ENCODE measurements at places on chromosomes 11 and 22. TPM values are rescaled to one million over a fixed set of nuclear protein-coding genes. Genes with fewer than 3 reads are reported as not detected.

The MYOD1 gene
- total RNA-seq = not detected

DNA sequence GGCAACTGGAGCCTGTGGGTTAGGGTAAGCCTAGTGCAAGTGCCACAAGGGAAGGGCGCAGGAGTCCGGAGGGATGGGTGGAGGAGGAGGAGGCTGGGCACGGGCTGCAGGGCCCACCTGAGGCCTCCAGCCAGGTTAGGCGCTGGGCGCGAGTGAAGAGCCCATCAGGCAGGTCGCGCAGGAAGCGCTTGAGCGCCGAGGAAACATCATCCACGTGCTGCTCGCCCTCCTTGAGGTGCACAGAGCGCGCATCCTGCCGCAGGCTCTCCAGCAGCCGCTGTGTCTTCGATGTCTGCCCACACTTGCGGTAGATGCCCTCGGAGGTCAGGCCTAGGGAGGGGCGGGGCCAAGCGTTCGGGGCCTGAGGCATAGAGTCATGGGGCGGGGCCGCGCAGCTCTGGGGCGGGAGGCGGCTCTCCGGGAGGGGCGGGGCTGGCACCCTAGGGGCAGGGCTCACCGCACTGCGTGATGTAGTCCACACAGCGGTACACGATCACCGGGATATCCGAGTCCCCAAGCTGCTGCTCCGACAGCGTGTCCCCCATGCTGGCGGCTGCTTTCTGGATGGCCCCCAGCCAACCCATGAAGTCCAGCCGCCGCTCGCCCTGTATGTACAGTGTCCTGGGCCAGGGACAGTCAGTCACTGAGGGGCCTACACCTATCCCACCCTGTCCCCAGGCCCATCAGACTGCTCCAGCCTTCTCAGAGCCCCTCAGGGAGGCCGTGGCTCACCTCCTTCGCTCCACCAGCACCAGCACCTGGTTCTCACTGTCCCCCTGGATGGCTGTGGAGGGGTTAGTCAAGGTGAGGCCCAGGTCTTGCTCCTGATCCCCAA, 22.9 kb upstream of the PDE2A start:
- no peak overlapping the region for H3K27ac ChIP-seq
- H3K4me3 ChIP-seq = no peak overlapping the region
- H3K4me1 ChIP-seq = no peaks in the 10 kb centered on the region
- DNase-seq = peak; percentile 86

The KDM4E gene
- not detected for total RNA-seq

DNA sequence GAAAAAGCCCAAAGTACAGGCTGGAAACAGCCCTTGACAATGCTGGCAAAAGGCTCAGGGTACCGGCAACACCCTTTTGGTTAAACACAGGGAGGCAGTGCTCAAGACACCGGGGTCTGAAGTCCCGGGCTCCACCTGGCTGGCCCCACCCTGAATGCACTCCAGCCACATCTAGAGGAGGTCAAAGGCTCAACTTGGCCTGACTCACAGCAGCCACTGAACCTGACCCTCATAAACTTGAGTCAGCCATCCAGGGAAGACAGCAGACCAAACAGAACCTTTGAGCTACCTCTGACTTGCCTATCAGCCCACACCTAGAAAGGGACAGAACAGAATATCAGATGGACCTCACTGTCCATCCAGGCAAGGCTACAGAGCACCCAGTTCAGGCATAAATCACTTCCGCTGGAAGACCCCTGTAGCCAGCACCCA, 3.8 kb downstream of the CFL1 start:
- H3K27me3 ChIP-seq = no peaks in the 10 kb centered on the region
- H3K36me3 ChIP-seq = peaks cover 61% of the 10 kb centered on the region
- no peak overlapping the region for H3K4me3 ChIP-seq
- no peaks in the 10 kb centered on the region for H3K4me1 ChIP-seq

The PLA2G3 gene
- total RNA-seq = 4.5 TPM

DNA sequence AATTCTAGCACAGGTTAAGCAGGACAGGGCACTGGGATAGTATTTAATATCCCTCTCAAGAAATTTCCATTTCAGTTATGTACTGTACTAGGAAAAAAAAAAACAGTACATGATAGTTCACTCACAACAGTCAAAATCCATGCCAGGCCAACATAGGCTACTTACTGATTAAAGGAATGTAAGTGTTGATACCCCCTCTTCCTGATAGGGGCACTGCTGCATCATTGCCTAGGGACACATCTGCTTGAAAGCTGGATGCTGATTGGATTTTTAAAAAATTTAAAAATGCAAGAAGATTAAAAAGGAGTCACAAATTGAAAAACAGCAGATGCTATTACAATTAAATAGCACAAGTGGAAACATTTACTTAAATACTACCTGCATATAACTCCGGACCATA, 43.4 kb downstream of the APOL5 start:
- H3K27me3 ChIP-seq = no peaks in the 10 kb centered on the region
- DNase-seq = no peak
- H3K4me3 ChIP-seq = no peak overlapping the region
- H3K4me1 ChIP-seq = no peaks in the 10 kb centered on the region
- H3K27ac ChIP-seq = no peak overlapping the region
- H3K36me3 ChIP-seq = peaks cover 82% of the 10 kb centered on the region

- no peaks in the 10 kb centered on the region for H3K36me3 ChIP-seq
- DNase-seq = no peak
- no peak overlapping the region for H3K27ac ChIP-seq
- H3K4me3 ChIP-seq = no peak overlapping the region
Observed at GRCh38 chr11:16989554-16989953, 24.7 kb downstream of the PLEKHA7 start.

DNA sequence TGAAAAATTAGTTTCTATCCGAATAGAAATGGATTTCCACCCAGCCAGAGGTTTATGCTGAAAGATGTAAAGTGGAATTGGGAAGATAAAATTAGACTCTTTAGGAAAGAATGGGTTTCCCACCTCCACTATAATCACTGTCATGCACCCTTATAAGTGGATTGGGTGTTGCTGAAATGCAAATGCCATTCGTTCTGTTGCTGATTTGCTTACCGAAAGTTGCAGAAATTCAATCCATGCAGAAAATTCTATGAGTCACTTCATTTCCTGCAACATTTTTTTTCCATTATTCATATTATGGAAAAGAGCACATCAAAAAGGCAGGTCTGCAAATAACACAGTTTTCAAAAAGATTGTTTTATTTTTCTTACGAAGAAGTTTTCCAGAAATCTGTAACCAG, 65.6 kb downstream of the LDLRAD3 start:
- H3K4me3 ChIP-seq = no peak overlapping the region
- H3K36me3 ChIP-seq = no peaks in the 10 kb centered on the region
- no peak for DNase-seq

DNA sequence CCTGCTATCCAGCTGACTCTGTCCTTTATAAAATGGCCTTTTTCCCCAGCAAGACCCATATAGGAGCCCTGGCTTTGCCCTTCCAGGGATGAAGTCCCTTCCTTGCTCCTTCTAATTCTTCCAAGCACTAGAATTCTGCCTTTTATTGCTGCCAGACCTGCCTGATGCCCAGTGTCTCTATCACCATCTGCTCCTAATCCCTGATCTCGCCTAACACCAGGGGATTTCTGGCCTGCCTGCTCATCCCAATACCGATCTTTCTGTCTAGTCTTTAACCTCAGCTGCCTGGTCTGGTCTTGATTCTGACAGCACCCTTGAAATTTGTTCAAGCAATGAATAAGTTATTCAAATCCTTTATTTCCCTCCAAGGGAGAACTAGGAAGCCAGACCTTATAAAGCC, 150.2 kb downstream of the SPON1 start:
- no peak overlapping the region for H3K4me3 ChIP-seq
- H3K27me3 ChIP-seq = no peaks in the 10 kb centered on the region
- no peak for DNase-seq
- H3K4me1 ChIP-seq = no peaks in the 10 kb centered on the region

The H19 gene
- 3.2 TPM for total RNA-seq

GRCh38 chr11:64752175-64752970, 7.4 kb downstream of the PYGM start:
- H3K4me1 ChIP-seq = no peaks in the 10 kb centered on the region
- no peaks in the 10 kb centered on the region for H3K36me3 ChIP-seq
- H3K4me3 ChIP-seq = no peak overlapping the region
- no peak for DNase-seq

GRCh38 chr11:76776472-76776871, 6.7 kb upstream of the TSKU start:
- no peak overlapping the region for H3K27ac ChIP-seq
- H3K27me3 ChIP-seq = no peaks in the 10 kb centered on the region
- peak overlapping the region; percentile 37 for H3K4me3 ChIP-seq

The NNMT gene
- not detected for total RNA-seq

- H3K4me3 ChIP-seq = no peak overlapping the region
- H3K27me3 ChIP-seq = no peaks in the 10 kb centered on the region
- peaks cover 66% of the 10 kb centered on the region for H3K36me3 ChIP-seq
- H3K4me1 ChIP-seq = no peaks in the 10 kb centered on the region
- no peak for DNase-seq
Observed at GRCh38 chr22:42811459-42811858, 45.6 kb downstream of the ARFGAP3 start.

GRCh38 chr11:83521647-83522596, 235.8 kb upstream of the CCDC90B start:
- no peak overlapping the region for H3K27ac ChIP-seq
- H3K4me3 ChIP-seq = no peak overlapping the region
- no peaks in the 10 kb centered on the region for H3K4me1 ChIP-seq
- no peaks in the 10 kb centered on the region for H3K27me3 ChIP-seq

DNA sequence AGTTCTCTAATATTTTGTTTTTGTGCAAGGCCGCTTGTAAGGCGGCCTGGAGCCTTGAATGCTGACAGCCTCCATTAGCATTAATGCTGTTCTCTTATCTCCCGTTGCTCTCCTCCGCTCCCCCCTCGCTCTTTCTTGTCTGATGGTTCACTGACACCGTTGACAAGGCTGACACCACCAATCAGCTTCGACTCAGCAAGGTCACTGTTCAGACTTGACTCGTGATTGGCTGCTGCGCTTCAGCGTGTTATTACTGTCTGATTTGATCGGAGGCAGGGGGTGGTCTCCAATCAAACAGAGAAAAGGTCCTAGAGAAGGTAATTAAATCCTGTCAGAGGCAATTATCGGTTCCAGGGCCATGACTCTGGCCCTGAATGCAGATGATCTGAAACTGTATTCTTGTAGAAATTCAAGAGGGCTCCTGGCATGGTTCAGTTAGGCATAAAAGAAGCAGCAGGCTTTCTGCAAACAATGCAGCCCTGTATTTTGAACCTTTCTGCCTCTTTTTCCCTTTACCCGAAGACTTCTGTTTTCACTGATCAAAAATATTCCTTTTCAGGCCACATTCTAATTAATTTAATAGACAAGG, 49.3 kb upstream of the MPPED2 start:
- no peaks in the 10 kb centered on the region for H3K36me3 ChIP-seq
- H3K4me1 ChIP-seq = no peaks in the 10 kb centered on the region
- no peaks in the 10 kb centered on the region for H3K27me3 ChIP-seq
- H3K27ac ChIP-seq = peak overlapping the region; percentile 10
- peak overlapping the region; percentile 4 for H3K4me3 ChIP-seq

The TMEM191B gene
- total RNA-seq = 4.6 TPM

- H3K27ac ChIP-seq = no peak overlapping the region
- no peak overlapping the region for H3K4me3 ChIP-seq
- peaks cover 22% of the 10 kb centered on the region for H3K27me3 ChIP-seq
- H3K4me1 ChIP-seq = no peaks in the 10 kb centered on the region
- H3K36me3 ChIP-seq = no peaks in the 10 kb centered on the region
Observed at GRCh38 chr11:19466314-19466713, 225.6 kb upstream of the E2F8 start.

DNA sequence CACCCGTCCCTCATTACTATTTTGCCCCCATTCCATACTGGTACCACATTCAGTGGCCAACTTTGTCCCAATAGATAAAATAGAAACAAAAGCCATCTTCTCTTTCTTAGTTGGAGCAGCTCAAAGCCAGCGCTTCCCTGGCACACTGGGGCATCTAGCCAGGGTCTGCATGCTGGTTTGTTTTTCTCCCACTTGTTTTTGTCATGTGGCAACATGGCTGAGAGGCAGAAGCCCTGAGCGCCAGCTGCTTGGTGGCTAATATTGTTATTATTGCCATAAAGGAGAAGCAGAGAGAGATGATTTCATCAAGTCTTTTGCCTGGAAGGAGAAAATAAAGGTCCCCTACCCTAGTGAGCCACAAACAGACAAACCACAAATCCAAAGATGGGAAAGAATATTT, 48.4 kb upstream of the CRTAM start:
- H3K4me1 ChIP-seq = no peaks in the 10 kb centered on the region
- H3K27me3 ChIP-seq = no peaks in the 10 kb centered on the region
- DNase-seq = no peak
- no peak overlapping the region for H3K27ac ChIP-seq

The PATE2 gene
- 0.23 TPM for total RNA-seq

- H3K36me3 ChIP-seq = no peaks in the 10 kb centered on the region
- no peaks in the 10 kb centered on the region for H3K4me1 ChIP-seq
- H3K27me3 ChIP-seq = peaks cover 5% of the 10 kb centered on the region
- peak overlapping the region; percentile 56 for H3K4me3 ChIP-seq
- no peak overlapping the region for H3K27ac ChIP-seq
Observed at GRCh38 chr22:50696799-50697561, 24.4 kb downstream of the SHANK3 start.

GRCh38 chr11:32388871-32389770, 46.2 kb downstream of the WT1 start:
- H3K4me1 ChIP-seq = no peaks in the 10 kb centered on the region
- no peaks in the 10 kb centered on the region for H3K36me3 ChIP-seq
- H3K27ac ChIP-seq = no peak overlapping the region
- H3K4me3 ChIP-seq = no peak overlapping the region
- H3K27me3 ChIP-seq = no peaks in the 10 kb centered on the region
- no peak for DNase-seq

- no peaks in the 10 kb centered on the region for H3K4me1 ChIP-seq
- no peak for DNase-seq
- no peak overlapping the region for H3K4me3 ChIP-seq
Observed at GRCh38 chr22:25068707-25069106, 116.2 kb downstream of the KIAA1671 start.

The DSCAML1 gene
- 6.5 TPM for total RNA-seq

GRCh38 chr11:64097468-64098317, 62.0 kb downstream of the FLRT1 start:
- no peaks in the 10 kb centered on the region for H3K4me1 ChIP-seq
- no peaks in the 10 kb centered on the region for H3K36me3 ChIP-seq
- peaks cover 8% of the 10 kb centered on the region for H3K27me3 ChIP-seq
- no peak for DNase-seq

DNA sequence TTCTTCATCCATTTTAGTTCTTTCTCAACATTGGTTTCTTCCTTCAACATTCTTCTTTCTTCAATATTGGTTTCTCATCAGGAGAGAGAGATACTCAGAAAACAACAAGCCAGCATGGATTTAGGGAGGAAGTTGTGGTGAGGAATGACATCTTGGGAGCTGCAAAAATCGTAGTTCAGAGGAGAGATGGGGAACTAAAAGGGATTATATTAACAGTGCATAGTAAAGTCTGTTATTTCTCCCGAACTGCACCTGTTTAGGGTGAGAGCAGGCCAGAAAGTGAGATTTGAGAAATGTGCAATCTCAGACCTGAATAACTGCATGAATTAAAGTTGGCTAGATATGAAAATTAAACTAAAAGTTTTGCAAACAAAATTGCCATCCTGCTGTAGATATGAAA, 94.5 kb downstream of the CASP12 start:
- no peaks in the 10 kb centered on the region for H3K36me3 ChIP-seq
- H3K27ac ChIP-seq = no peak overlapping the region
- no peak overlapping the region for H3K4me3 ChIP-seq
- no peaks in the 10 kb centered on the region for H3K27me3 ChIP-seq
- no peaks in the 10 kb centered on the region for H3K4me1 ChIP-seq

The BRSK2 gene
- total RNA-seq = 15.7 TPM

The RIMBP3C gene
- total RNA-seq = 0.47 TPM

The TUBA8 gene
- 0.79 TPM for total RNA-seq

The KCNQ1 gene
- 2.8 TPM for total RNA-seq

GRCh38 chr11:70471254-70471653, 72.9 kb downstream of the CTTN start:
- H3K36me3 ChIP-seq = no peaks in the 10 kb centered on the region
- no peaks in the 10 kb centered on the region for H3K27me3 ChIP-seq
- no peaks in the 10 kb centered on the region for H3K4me1 ChIP-seq
- no peak overlapping the region for H3K27ac ChIP-seq
- no peak overlapping the region for H3K4me3 ChIP-seq

Measured in endodermal cell (in vitro differentiated cells).